ENCODE measurements at places on chromosomes 7 and 10.
A peak's percentile ranks its signal among the peaks of the same experiment; 100 is the strongest.

DNA sequence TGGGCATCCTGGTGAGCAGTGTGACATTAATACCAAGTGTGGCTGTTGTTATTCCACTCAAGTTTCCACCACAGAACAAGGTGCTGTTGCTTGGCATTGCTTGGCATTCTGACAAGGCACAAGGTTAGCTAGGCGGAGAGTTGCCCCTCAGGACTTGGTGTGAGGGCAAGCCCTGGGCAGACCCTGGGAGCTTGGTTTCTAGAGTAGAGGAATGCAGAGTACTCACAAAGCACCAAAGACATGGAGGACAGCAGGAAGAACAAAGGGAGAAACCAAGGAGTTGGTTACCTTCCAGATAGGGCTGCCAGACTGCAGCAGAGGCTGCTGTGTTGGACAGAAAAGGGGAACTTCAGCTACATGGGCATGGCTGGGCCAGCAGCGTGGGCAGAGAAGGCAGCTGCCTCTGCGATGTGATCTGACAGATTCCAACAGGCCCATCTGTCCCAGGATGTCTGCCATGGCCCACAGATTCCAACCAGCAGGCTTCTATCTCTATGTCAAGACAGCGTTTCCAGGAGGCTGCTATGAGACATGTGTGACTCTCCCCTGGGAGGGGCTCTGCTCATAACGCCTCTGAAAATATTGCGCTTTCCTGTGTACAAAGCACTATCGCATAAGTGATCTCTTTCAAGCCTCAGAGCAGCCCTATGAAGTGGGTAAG is 1.8 kb downstream of the GOLGA7B start:
- peak; percentile 48 for DNase-seq

GRCh38 chr10:78859769-78860168 is 209.0 kb upstream of the ZMIZ1 start:
- DNase-seq: no peak

GRCh38 chr7:78197447-78197846 is 398.9 kb downstream of the PHTF2 start:
- DNase-seq: no peak

GRCh38 chr10:58544135-58544534 is 31.5 kb downstream of the BICC1 start:
- DNase-seq: no peak

DNA sequence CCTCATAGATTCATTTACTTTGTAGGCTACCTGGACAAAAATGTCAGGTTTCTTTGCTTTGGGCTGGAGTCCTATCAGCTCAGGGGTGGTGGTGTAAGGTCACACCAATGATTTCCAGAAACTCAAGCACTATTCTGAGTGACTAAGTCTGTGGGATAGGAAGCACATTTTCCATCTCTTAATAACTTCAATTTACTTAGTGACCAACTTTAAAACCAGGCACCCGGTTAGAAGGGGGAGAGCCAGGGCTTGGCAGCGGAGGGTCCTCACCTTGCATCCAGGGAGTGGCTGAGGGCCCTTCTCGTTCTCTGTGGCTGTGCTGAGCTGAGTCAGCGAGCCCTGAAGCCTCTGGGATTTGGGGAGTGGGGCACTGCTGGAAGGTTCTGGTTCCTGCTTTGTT is 6.7 kb downstream of the CHST3 start:
- no peak for DNase-seq

Data from activated CD8-positive, alpha-beta T cell treated with anti-CD3 and anti-CD28 coated beads for 36 hours (primary cell).